ENCODE measurements at places on chromosomes 7 and 10. TPM values are rescaled to one million over a fixed set of nuclear protein-coding genes. Genes with fewer than 3 reads are reported as not detected.

GRCh38 chr7:139648941-139649425 is 125.5 kb downstream of the CLEC2L start:
- DNase-seq, result no peak

- peak; percentile 38 for DNase-seq
Observed at GRCh38 chr10:46557319-46558121, 1.1 kb upstream of the GPRIN2 start.

- DNase-seq, result peak; percentile 80
Observed at GRCh38 chr7:22672846-22673680, 53.9 kb upstream of the IL6 start.

DNA sequence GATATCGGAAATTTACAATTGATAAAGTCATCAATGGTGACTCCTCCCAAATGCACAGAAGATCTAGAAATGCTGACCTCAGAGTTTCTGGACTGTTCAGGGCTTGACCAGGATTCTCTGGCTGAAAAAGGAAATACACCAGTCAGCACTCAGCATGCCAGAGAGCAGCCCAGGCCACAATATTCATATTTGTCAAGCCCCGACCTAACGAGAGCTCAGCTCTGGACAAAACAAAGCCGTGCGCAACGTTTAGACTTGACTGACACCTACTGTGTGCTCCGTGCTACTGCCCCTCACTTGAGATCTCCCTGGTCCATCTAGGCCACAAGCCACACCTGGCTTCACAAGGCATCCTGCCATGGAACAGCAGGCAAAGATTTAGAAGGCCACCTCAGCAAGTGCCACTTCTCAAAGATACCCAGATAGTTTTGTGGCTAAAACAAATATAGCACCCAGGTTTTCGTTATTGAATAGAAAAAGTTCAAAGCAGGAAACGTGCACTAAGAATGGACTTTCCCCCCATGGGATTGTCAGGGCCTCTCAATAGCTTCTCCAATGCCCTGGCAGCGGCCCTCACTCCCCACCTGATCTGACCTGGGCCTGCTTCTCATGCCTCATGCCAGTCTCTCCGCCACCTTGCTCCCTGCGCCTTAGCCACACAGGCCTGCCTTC is 218.3 kb downstream of the FAM107B start:
- peak; percentile 24 for DNase-seq

- DNase-seq, result no peak
Observed at GRCh38 chr7:116771640-116772039, 90.7 kb upstream of the CAPZA2 start.

Gene GTF2IRD1
- polyA plus RNA-seq, result 19.9 TPM

Data from A549 (cell line).